G401 (cell line): ENCODE measurements at places on chromosomes 2 and 18. TPM values are rescaled to one million over a fixed set of nuclear protein-coding genes. Genes with fewer than 3 reads are reported as not detected.

Gene IL36A
- not detected in 2 replicates for total RNA-seq

Gene DNAJC10
- total RNA-seq = 107 and 150 TPM in 2 replicates

- no peak for DNase-seq
These were observed 15.2 kb downstream of the POLI start for GRCh38 chr18:54284535-54284934.

DNA sequence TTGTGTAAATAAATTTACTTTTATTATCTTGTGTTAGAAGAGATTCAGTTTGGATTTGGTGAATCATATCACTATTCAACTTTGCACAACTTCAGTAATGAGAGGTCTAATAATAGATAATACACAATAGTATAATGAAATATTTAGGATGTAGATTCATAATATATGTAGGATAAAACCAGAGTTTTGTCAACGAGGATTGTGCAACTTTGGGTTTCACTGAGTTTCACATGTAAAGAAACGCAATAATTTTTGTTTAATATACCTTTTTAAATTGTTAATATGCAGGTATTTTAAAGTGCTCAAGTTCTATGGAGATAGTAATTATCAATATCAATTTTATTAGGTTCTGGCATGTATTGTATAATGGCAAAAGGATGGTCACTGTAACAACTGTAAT lies 5.3 kb downstream of the CALCRL start:
- no peak for DNase-seq

DNA sequence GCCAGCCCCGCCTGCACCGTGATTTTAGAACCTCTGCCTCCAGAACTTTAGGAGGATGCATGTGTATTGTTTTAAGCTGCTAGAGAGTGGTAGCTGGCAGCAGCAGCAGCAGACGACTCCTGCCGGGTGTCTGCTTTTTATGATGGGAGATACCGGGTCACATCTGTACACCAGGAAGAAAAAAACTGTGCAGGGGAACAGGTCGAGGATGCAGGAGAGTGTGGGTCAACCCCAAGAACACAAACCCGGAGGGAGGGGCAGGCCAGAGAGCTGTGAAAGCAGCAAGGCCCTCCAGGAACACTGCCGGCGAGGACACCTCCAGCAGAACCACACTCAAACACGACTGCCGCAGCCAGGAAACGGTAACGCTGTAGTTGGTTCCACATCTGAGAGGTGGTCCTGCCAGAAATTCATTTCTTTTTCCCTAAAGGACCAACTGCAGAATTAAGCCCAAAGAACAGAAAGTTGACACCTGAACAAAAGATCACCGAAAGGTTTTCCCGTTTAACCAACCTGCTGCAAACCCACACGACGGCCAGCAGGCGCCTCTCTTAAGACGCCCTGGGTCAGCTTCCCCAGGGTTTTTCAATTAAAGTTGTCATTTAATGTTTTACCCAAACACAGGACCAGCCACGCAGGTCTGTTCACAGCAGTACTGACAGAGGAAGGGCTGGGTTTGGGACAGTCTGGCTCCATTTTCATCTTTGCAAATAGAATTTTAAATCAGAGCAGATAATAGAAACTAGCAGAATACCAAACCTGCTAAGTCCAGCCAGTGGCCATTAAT lies 60.5 kb downstream of the NDUFA10 start:
- no peak for DNase-seq

GRCh38 chr2:240988146-240988545 lies 10.3 kb upstream of the SNED1 start:
- DNase-seq = no peak
